Hypothalamus (tissue), 51 donors: ENCODE measurements at places on chromosomes 11 and 22.

DNA sequence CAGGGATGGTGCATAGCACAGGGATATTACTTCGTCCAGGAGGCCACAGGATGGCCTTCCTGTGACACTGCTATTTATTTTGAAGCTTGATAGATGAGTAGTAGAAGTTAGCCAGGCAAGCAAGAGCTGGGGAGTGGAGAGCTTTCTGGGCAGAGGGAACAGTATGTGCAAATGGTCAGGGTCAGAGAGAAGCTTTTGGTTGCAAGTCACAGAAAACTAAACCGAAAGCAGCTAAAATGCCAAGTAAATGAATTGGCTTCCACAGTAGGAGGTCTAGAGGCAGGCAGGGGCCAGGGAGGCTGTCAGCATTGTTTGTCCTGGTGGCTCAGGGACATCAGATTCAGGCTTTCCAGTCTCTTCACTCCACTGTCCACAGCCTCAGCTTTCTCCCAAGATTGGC, 247.5 kb downstream of the GRIK4 start:
- DNase-seq, result no peak

DNA sequence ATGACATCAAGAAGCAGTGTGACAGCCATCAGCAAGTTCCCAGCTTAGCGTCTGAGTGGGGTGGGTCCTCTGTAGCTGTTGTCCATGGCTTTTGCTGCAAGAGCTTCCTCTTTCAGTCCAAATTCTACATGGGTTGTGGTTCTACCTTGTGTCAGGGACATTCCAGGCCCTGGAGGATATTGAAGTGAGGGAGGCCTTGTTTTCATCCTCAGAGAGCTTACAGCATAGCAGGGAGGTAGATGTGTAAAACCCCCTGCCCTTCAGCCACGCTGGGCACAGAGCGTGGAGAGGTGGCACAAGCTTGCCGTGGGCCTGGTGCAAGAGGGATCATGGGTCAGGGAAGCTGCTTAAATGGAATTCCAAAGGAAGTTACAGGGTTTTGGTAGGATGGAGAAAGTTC, 93.9 kb downstream of the GRIK4 start:
- no peak for DNase-seq

GRCh38 chr11:2527621-2528291, 82.9 kb downstream of the KCNQ1 start:
- no peak for DNase-seq

DNA sequence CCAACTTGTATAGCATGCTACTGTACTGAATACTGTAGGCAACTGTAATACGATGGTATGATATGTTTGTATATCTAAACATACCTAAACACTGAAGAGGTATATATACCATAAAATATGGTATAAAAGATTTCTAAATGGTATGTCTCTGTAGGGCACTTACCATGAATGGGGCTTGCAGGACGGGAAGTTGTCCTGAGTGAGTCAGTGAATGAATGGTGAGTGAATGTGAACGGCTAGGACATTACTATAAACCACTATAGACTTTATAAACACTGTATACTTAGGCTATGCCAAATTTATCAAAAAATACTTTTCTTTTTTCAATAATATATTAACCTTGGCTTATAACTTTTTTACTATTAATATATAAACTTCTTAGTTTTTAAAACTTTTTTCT, 66.8 kb downstream of the ZC3H12C start:
- no peak for DNase-seq

DNA sequence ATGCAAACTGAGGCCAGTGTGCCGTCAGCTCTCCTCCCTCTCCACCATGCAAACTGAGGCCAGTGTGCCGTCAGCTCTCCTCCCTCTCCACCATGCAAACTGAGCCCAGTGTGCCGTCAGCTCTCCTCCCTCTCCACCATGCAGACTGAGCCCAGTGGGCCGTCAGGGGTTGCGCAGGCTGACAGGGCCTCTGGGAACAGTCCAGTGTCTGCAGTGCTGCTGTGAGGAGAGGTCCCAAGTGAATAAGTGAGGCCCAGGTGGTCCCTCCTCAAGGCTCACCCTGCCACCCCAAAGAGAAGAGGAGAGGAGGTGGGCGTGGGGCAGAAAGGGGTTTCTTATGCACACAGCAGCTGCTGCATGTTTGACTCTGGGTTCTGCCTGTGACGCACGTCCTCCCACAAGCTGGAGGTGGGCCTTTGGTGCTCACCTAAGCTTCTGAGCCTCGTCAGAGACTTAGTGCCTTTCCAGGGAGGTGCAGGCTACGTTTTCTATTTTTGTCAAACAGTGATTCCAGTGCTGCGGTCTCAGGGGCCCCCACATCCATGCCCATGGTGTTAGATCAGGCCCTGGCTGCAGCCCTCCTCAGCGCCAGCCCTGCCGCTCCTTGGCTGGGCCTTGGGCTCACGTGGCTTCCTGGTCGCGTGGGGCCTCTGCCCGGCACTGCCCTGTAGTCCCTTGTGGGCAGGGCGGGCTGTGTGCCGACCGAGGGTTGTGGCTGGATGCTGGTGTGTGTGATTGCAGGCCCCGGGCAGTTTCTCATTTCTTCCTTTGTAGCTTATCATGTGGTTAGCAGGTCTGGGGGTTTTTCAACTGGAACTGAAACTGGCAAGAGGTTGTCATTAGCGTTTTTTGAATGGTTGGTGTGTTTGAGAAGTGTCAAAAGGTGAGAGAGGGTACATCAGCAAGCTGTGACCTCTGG, 7.1 kb downstream of the TPCN2 start:
- peak; percentile 57 for DNase-seq

- no peak for DNase-seq
Measured at GRCh38 chr11:130652671-130653335, 204.4 kb downstream of the ADAMTS15 start.

GRCh38 chr11:68037411-68038225, 1.2 kb upstream of the TCIRG1 start:
- DNase-seq, result no peak

- DNase-seq, result no peak
Measured at GRCh38 chr22:25508161-25508560, 56.3 kb upstream of the GRK3 start.

DNA sequence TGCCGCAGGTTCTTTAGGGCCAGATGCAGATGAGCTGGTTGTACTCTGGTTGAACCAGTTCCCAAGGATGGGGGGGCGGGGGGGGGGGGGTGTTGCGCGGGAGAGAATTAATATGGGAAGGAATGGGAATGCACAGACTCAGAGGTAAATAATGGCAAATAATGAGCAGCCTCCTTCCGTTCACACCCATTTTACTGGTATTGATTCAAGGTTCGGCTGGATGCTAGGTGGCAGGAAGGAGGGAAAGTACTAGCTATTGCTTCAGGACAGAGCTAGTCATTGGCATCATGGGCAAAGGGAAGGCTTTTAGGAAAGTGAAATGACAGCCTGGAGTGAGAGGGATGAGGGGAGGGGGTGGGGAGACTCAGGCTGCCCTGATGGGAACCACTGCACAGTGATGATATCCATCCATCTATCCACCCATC, at the start of gene VSTM5:
Gene VSTM5 (minus strand): TSS at position 25 of the 425 bp plus-strand sequence. CDS start 116 bp downstream, outside the sequence.
- no peak for DNase-seq

- no peak for DNase-seq
Measured at GRCh38 chr22:50314081-50314454, 6.6 kb upstream of the PLXNB2 start.

GRCh38 chr22:38696606-38697424, 3.9 kb downstream of the JOSD1 start:
- DNase-seq, result no peak

GRCh38 chr11:47689480-47689879, 25.7 kb downstream of the AGBL2 start:
- no peak for DNase-seq

- no peak for DNase-seq
Measured at GRCh38 chr22:24427500-24428164, at the start of gene ADORA2A. Gene ADORA2A, plus strand, starts transcription at chr22:24427599. Its CDS starts 5,806 bp downstream, at chr22:24433405.

DNA sequence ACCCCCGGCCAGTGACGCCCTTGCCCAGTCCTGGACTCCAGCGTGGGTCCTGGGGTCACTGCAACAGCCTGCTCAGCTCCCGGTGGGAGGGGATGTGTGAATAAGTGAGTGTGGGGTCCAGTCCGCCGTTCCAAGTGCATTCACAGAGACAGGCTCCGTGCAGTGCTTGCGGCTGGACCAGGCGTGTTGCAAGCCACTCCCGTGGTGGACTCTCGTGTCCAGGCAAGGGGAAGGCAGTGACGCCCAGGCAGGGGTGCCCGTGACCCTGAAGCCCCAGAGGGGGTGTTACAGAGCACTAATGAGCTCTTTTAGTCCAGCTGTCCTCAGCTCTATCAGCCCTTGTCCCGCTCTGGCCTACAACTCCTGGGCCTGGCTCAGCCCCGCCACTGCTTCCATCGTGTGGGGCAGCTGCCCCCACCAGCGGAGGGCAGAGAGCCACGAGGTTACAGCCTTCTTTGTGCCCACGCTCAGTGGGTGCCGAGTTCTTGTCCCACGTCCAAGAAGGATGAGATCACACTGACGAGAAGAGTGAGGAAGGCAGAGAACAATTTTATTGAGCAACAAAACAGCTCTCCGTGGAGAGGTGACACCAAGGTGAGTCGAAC, 1807.5 kb downstream of the LRRC4C start:
- DNase-seq, result no peak

DNA sequence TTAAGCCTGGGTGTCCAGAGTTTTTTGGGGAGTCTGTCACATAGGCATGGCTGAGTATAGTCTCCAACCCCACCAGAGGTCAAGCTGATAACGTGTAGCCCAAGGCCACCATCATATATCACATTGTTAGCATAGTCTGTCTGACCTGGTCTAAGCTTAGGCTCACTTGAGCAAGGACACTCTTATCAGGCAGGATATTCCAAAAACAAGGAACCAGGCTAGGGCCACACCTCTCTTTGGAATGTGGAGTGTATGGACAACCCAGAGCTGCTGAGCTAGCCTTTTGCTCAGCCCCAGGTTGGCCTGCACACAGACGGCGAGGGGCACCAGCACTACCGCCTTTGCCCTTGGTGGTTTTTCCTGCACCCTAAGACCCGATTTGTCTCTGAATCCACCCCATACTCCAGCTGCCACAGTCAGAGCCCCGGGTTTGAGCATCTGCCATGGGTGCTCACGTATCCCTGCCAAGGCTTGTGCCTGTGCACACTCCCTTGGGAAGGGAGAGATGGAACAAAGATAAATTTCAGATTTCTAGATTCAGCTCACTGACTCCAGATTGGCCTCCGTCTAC, 7.2 kb downstream of the SNAP29 start:
- no peak for DNase-seq

GRCh38 chr11:77410076-77410827, 63.6 kb downstream of the PAK1 start:
- DNase-seq, result no peak

- no peak for DNase-seq
Measured at GRCh38 chr11:2382936-2383851, 6.1 kb downstream of the CD81 start.

- peak; percentile 12 for DNase-seq
Measured at GRCh38 chr11:43942662-43943371, 380 bp downstream of the C11orf96 start.

DNA sequence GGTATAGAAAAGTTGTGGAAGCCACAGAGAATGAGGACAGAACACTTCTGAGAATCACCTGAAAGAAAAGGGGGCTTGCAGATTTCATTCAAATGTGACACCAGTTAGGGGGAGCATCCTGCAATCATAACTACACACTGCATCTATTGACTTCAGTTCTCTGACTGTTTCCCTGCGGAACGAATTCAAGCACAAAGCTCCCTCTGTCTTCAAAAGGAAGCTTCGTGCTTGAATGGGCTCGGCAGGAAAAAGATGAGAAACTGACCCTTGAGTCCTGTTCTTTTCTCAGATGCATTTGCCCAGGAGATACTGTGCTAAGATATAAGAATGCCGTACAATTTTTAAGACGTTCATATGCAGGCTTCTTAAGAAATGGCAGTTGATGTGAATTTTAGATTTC, 2000.4 kb upstream of the RAG2 start:
- DNase-seq, result no peak

DNA sequence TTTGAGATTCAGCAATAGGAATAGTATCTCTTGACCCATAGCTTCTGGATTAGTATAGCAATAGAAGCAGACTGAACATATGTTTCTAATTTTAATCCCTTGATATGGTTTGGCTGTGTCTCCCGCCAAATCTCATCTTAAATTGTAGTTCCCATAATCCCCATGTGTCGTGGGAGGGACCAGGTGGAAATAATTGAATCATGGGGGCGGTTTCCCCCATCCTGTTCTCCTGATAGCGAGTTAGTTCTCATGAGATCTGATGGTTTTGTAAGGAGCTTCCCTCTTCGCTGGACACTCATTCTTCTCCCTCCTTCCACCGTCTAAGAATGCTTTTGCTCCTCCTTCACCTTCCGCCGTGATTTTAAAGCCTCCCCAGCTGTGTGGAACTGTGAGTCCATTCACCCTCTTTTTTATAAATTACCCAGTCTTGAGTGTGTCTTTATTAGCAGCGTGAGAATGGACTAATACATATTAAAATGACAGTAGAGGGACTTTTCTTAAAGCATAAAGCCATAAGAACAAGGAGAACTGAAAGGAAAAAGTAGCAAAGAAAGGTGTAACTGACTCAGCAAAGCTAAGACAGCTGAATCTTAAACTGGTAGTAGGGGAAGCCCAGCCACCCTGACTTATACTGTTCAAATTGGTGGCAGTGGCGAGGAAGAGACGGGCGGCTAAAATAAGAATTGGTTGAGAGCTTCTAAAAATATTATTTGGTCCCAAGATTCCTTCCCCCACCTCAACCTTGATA, 20.3 kb upstream of the SLN start:
- no peak for DNase-seq

DNA sequence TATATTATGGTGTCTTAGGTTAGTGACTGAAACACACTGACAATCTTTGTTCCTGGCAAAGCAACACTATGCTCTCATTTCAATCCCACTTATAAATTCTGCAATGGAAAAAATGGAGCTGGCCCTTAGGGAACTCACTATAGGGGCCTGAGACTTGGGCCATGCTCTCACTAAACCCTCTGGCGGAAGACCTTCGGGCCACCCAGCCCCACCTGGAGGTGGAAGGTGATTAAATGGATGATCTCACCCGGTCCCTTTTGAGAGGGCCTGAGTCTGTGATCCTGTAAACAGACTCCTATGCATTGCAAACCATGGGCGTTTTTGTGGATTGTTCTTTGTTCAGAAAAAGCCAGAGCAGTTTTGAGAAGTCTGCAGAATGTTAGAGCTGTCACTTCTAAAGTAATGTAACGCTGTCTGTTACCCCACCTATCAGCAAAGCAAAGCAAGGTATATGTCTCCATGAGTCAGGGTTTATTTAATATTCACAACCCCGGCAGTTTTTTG, 17.0 kb upstream of the CDON start:
- DNase-seq, result no peak

DNA sequence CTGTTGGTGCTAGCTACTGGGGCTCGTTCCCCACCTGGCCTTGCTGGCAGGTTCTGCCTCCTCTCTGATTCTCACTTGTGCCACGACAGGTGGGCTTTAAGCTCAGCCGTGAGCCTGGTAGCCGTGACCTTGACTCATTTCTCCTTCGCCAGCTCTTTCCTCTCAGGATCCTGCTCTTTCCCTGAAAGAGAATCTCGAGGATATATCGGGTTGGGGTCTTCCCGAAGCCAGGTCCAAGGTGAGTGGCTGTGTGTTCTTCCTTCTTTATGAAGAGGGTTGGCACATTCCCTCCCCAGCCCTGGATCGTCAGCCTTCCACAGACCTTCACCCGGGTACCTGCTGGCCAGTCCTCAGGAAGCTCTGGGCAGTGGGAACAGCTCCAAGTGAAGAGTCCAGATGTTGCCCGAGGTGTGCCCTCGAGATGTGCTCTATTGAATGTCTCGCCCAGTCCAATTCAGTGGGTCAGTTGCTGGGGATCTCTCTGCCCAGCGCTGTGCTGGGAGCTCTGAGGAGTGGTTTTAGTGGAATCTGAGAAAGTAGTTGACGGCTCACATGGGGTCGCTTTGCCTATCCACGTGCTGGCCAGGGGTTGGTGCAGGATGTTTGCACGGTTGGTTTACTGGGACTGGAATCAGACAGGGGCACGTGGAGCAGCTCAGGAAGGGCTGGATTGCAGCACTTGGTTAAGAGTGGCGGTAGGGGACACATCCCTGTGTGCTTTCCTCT, 1.4 kb downstream of the ZNF74 start:
- no peak for DNase-seq
